ENCODE measurements at places on chromosomes 5 and 9. TPM values are rescaled to one million over a fixed set of nuclear protein-coding genes. Genes with fewer than 3 reads are reported as not detected.

GRCh38 chr5:22432905-22433304 lies 420.2 kb downstream of the CDH12 start:
- H3K4me3 ChIP-seq, result no peak overlapping the region
- DNase-seq, result no peak
- no peaks in the 10 kb centered on the region for H3K36me3 ChIP-seq
- no peak overlapping the region for H3K27ac ChIP-seq
- no peaks in the 10 kb centered on the region for H3K4me1 ChIP-seq

Gene HMMR
- total RNA-seq, result 118 TPM

GRCh38 chr5:1000329-1000728 lies 8.3 kb upstream of the NKD2 start:
- peak; percentile 6 for DNase-seq
- H3K27ac ChIP-seq, result no peak overlapping the region
- H3K36me3 ChIP-seq, result no peaks in the 10 kb centered on the region
- H3K4me1 ChIP-seq, result peaks cover 26% of the 10 kb centered on the region
- H3K4me3 ChIP-seq, result no peak overlapping the region

DNA sequence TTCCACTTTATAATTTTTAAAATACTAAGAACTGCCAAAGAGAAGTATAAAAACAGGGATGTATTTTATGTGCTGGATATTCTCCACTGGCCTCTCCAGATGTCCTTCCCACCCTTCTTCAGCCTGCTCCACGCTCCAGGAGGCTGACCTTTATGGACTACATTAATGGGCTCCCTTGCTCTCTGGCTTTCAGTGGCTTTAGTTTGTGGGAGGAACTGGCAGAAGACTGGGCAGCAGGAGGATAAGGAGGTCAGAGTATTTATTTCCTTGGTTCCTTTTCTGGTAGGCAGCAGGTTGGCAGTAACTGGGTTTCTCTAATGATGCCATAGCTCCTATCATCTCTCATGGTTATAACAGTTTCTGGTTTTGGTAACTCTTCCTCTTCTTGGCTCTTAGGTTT lies 133.9 kb downstream of the PAM start:
- H3K4me1 ChIP-seq, result peaks cover 6% of the 10 kb centered on the region
- peaks cover 3% of the 10 kb centered on the region for H3K36me3 ChIP-seq
- H3K4me3 ChIP-seq, result no peak overlapping the region
- H3K27me3 ChIP-seq, result no peaks in the 10 kb centered on the region
- H3K27ac ChIP-seq, result no peak overlapping the region

Gene SLIT3
- 1.8 TPM for total RNA-seq

- no peak overlapping the region for H3K4me3 ChIP-seq
- DNase-seq, result no peak
- H3K27ac ChIP-seq, result no peak overlapping the region
- H3K27me3 ChIP-seq, result peaks cover 6% of the 10 kb centered on the region
Observed at GRCh38 chr5:175561085-175561484, 82.7 kb downstream of the SFXN1 start.

GRCh38 chr5:11012295-11012694 lies 251.3 kb upstream of the DAP start:
- H3K4me3 ChIP-seq, result no peak overlapping the region
- H3K4me1 ChIP-seq, result no peaks in the 10 kb centered on the region
- H3K27me3 ChIP-seq, result no peaks in the 10 kb centered on the region
- H3K36me3 ChIP-seq, result no peaks in the 10 kb centered on the region
- DNase-seq, result no peak

DNA sequence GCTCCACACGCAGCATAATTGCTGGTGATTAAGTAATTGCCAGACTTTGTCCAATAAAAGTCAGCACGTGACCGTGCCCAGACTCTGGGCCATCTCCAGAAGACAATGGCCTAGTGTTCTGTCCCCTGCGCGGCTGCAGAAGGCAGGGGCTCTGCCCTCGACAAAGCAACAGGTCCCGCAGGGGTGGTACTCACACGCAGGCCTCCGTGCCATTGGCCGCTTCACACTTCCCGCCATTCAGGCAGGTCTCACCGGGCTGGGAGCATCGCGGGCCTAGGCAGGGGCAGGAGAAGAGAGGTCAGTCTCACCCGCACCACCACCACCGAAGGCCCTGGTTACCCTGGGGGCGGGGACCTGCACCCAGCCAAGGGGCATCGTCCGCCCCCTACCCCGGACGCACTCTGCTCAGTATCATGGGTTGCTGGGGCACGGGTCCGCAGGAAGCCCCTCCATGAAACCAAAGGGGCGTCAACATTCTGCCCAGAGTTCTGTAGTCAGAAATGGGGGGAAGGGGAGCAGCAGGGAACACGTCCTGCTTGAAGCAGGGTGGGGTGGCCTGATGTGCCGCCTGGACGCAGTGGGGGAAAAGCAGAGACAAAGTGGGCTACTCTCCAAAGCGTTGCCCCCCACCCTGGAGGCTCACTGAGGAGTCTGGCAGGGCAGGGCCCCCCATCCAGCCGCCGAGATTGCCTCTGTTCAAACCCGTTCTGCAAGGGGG lies 1.9 kb downstream of the NOTCH1 start:
- peak overlapping the region; percentile 96 for H3K4me3 ChIP-seq
- no peaks in the 10 kb centered on the region for H3K27me3 ChIP-seq

DNA sequence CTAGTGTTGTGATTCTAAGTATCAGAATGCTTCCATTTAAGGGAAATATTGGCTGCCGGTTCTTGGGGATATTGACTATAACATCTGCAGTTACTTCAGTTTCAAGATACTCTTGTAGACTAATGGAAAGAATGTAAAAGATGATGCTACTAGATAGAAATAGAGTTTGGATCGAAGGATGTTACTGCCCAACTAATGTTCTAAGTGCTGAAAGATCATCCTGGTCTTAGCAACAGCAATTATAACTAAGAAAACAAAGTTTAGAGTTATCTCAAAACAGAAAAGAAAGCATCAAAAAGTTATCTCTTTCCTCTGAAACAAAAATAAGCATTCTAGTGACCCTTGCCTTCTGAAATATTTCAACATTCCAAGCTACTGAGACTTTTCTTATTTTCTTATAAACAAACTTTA lies 49.9 kb downstream of the ITGA1 start:
- no peaks in the 10 kb centered on the region for H3K4me1 ChIP-seq
- H3K36me3 ChIP-seq, result no peaks in the 10 kb centered on the region
- no peak for DNase-seq
- no peak overlapping the region for H3K4me3 ChIP-seq
- H3K27me3 ChIP-seq, result no peaks in the 10 kb centered on the region

Gene ANKRD55
- 2.6 TPM for total RNA-seq

DNA sequence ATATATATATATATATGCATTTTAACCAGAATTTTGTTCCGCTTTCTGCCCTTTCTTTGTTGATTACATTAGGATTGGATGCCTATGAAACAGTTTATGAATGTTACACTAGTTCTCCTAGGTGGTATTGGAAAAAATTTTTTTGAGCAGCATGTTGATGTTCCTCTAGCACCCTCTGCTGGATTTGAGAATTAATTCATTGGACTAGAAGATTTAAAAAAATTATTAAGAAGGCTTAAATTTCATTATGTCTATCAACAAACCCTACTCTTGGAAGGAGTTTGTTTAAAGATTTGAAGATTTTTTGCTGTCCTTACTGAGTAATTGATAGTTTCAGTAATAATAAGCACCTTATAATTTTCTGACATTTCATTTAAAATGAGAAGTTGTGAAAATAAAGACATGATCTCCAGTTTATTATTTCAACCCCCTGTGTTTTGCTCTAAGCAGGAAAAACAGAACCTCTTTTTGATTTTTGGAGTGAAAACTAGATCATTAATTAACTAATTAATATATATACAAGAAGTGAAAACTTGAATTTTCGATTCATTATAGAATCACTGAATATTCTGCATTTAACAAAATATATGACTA lies 89.6 kb downstream of the CCDC171 start:
- H3K27ac ChIP-seq, result no peak overlapping the region
- H3K36me3 ChIP-seq, result no peaks in the 10 kb centered on the region
- no peak for DNase-seq
- no peak overlapping the region for H3K4me3 ChIP-seq
- H3K27me3 ChIP-seq, result peaks cover 5% of the 10 kb centered on the region

Gene ZBTB43
- 20.5 TPM for total RNA-seq

GRCh38 chr9:128123451-128124080 lies 4.0 kb downstream of the PTGES2 start:
- H3K27me3 ChIP-seq, result no peaks in the 10 kb centered on the region
- H3K4me1 ChIP-seq, result peaks cover 19% of the 10 kb centered on the region
- no peak overlapping the region for H3K4me3 ChIP-seq

DNA sequence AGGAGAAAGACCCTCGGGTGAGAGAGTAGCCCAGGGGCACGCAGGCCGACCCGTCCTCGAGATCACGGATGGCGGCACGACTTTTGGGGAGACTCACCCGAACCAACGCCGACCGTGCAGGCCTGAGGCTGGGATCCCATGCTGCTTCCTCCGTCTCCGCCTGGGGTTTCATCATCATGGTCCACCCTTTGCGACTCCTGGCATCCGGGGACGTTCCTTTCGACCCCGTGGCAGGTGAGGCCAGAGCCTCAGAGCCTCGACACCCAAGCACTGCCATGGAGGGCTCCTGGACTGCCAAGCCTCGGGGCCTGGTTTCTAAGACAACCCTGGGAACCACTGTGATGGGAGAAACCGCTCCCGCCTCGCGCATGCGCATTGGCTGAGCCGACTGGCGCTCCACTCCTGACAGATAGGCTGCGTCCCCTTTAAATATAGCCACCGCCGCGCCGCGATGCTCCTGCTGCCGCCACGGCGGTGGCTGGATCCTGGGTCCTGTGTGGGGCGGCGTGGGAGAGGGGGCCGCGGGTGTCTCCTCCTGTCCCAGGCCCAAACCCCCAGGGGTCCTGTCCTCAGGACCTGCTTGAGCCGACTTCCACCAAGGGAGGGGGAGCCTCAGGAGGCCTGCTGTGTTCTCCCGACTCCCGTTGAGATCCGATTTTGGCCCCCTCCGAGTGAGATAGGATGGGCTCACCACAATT lies 481.6 kb downstream of the SPATA31A7 start:
- no peaks in the 10 kb centered on the region for H3K27me3 ChIP-seq
- no peak overlapping the region for H3K27ac ChIP-seq
- no peaks in the 10 kb centered on the region for H3K4me1 ChIP-seq
- no peak overlapping the region for H3K4me3 ChIP-seq
- DNase-seq, result no peak

DNA sequence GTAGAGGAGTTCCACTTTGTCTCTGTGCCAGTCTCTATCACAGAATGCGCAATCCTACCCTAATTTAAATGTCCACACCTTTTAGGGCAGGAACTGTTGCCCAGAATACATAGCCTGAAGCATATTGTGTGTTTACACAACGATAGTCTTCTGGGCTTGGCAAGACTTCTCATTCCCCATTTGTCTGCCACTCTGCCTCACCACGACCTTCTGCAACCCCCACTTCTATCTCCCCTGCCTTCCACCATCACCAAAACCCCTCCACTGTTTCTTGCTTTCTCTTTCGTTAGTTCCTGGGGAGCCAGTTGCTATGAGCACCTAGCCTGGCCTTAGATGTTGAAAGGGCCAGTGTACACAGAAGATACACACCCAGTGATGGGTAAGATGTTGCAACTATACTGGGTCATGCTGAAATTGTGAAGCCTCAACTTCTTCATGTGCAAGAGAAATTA lies 883 bp upstream of the RNF145 start:
- no peaks in the 10 kb centered on the region for H3K27me3 ChIP-seq
- H3K27ac ChIP-seq, result peak overlapping the region; percentile 90
- DNase-seq, result no peak
- peak overlapping the region; percentile 86 for H3K4me3 ChIP-seq

DNA sequence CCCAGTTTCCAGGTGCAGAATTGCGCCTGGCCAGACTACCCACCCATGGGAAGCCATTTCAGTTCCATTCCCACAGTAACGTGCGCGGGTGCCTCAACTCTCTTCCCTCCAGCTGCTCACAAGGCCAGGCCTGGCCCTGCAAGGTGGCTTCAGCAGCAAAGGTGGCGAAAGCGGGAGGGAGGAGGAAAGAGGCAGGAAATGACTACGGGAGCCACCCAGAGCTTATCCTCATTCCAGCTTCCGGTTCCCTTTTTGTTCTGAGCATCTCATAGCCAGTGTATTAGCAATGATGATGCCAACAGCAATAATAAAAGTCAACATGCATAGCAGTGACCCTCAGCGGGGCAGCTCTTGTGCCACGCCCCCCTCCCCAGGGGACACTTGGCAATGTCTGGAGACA lies 101.5 kb upstream of the BOD1 start:
- no peaks in the 10 kb centered on the region for H3K4me1 ChIP-seq
- H3K4me3 ChIP-seq, result no peak overlapping the region
- no peaks in the 10 kb centered on the region for H3K27me3 ChIP-seq
- H3K36me3 ChIP-seq, result no peaks in the 10 kb centered on the region
- DNase-seq, result no peak

Gene LRRC19
- total RNA-seq, result not detected

DNA sequence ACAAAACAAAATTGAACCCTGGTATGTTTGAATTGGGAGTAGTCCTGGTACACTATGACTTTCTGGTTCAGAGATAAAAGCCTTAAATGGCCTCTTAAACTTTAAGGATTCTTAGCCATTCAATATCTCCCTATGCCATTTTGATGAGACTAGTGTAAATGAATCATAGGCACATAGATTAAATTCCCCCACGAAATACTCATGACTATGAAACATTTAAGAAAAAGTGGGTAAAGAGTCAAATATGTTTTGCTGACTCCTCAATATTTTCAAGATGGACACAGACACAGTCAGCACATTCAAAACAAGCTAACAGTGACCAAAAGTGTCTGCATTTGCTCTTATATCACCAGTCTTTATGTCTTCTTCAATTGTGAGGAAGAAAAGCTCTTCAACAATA lies 278.3 kb downstream of the PDE4D start:
- H3K4me3 ChIP-seq, result no peak overlapping the region
- no peaks in the 10 kb centered on the region for H3K27me3 ChIP-seq
- no peaks in the 10 kb centered on the region for H3K4me1 ChIP-seq
- no peaks in the 10 kb centered on the region for H3K36me3 ChIP-seq

GRCh38 chr5:112116371-112116770 lies 302.7 kb downstream of the EPB41L4A start:
- no peaks in the 10 kb centered on the region for H3K36me3 ChIP-seq
- peaks cover 10% of the 10 kb centered on the region for H3K27me3 ChIP-seq
- H3K4me3 ChIP-seq, result no peak overlapping the region
- no peak for DNase-seq

DNA sequence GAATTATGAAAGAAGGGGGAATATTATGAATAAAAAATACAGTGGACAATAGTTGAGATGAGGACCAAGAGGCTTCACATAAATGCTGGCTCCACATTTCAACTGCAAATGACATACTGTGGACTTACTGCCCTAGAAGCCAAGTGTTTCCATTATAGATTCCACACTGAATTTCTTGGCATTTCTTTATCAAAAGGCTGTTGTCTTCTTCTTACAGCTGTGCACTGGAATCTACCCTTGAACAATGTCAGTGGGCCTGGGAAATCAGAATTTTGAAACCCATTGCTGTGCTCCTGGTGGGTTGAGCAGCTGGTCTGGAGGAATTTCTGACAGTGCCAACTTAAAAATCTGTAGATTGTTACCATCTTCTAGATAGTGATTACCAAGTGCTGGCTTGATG lies 49.9 kb downstream of the TNC start:
- peaks cover 17% of the 10 kb centered on the region for H3K27me3 ChIP-seq
- H3K27ac ChIP-seq, result no peak overlapping the region
- H3K4me1 ChIP-seq, result no peaks in the 10 kb centered on the region
- no peaks in the 10 kb centered on the region for H3K36me3 ChIP-seq
- no peak for DNase-seq

Gene TRIM36
- total RNA-seq, result not detected
